Activated gamma-delta T cell (primary cell): ENCODE measurements at places on chromosomes 12 and 14.

- DNase-seq = no peak
These were observed 3.8 kb downstream of the CIDEB start for GRCh38 chr14:24304019-24304387.

- DNase-seq = no peak
These were observed 213.7 kb upstream of the DCN start for GRCh38 chr12:91396293-91396692.

DNA sequence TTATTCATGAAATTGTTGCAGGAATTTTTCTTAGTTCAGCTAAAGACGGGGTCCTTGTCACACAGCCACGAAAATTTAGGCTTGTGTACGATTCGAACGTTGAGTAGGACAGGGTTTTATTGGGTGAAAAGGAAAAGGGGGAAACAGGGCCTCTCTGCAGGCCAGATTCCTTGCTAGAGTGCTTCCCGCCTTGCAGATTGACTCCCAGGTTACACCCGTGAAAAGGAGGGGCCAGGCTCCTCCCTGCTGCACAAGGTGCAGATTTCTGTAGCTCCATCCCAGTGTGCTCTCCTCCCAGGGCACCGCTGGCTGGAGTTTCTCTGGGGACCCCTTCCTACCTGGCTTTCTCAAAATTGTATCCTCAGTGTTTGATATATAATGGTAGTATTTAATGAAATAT, 221.5 kb downstream of the ERC1 start:
- no peak for DNase-seq

- DNase-seq = no peak
These were observed 12.5 kb upstream of the INF2 start for GRCh38 chr14:104676694-104677511.

- no peak for DNase-seq
These were observed 14.4 kb downstream of the ACADS start for GRCh38 chr12:120739821-120740613.

DNA sequence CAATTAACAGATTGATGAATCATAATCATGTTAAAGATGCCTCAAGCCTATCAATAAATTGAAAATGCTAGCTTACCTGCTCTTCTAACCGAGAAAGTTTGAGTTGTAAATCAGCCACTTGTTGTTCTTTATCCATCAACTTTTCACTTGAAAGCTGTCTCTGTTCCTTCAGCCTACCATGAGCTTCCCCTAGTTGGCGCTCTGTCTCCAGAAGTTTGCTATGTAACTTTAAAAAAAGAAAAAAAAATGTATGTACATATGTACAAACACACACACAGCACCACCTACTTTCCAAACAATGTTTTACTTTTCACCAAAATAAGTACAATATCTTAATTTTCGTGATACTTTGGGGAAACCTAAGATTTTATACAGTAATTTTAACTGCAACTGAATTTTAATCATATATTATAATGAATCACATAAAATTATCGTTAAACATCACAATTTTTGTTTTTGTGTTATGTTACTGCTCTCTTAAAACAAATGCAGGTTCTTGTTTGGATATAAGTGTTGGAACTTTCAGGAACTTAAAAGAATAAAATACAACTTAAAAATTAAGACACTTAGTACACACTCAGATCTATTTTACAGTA, 101.2 kb downstream of the EEA1 start:
- DNase-seq = no peak

GRCh38 chr12:45703942-45704341, 25.6 kb upstream of the ARID2 start:
- no peak for DNase-seq

GRCh38 chr12:68915055-68915454, 17.9 kb downstream of the CPM start:
- DNase-seq = no peak

- no peak for DNase-seq
These were observed 248.8 kb downstream of the KCNH5 start for GRCh38 chr14:62796431-62796830.

DNA sequence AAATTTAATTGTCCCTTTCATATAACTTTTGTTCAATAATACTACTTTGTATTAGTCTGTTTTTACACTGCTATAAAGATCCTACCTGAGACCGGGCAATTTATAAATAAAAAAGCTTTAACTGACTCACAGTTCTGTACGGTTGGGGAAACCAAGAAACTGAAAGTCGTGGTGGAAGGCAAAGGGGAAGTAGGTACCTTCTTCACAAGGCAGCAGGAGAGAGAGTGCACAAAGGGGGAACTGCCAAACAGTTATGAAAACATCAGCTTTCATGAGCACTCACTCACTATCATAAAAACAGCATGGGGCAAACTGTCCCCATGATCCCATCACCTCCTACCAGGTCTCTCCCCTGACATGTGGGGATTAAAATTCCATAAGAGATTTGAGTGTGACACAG, 1069.0 kb downstream of the FSCB start:
- no peak for DNase-seq

- no peak for DNase-seq
These were observed 63.7 kb downstream of the RFX4 start for GRCh38 chr12:106646472-106646871.

- DNase-seq = no peak
These were observed 4.1 kb upstream of the AKAP5 start for GRCh38 chr14:64461221-64461620.

DNA sequence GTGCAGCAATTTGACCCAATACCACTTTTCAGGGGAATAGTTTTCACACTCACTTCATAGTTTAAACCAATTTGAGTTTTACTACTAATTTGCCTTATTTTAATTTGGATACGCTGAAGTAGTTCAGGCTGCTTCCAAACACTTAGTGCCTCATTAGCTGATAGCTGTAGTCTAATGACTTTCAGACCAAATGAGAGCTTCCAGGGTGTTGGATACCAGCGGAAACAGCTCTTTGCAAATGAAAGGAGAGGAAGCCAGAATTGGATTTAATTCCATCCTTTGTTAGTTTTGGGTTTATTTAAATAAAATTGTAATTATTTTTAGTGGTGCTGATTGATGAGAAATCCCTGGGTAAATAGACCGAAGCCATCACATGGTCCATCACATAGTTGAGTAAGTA, 158.3 kb upstream of the SEL1L start:
- no peak for DNase-seq

GRCh38 chr14:54650959-54651351, 84.0 kb downstream of the SAMD4A start:
- no peak for DNase-seq

- DNase-seq = no peak
These were observed 452.3 kb downstream of the ADAMTS20 start for GRCh38 chr12:43099691-43100163.

DNA sequence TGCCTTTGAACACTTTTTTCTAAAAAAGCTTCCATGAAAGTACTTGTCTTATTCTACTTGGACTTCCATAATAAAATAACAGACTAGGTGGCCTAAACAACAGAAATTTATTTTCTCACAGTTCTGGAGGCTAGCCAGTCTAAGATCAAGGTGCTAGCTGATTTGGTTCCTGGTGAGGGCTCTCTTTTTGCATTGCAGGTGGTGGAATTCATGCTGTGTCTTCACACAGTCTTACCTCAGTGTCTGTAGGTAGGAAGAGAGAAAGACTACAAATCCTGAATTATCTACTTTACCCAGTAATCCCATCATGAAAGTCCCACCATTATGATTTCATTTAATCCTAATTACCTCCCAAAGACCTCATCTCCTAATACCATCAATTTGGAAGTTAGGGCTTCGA, 356.0 kb downstream of the NAV3 start:
- DNase-seq = no peak

- no peak for DNase-seq
These were observed 17.0 kb upstream of the SRSF5 start for GRCh38 chr14:69749956-69750355.

DNA sequence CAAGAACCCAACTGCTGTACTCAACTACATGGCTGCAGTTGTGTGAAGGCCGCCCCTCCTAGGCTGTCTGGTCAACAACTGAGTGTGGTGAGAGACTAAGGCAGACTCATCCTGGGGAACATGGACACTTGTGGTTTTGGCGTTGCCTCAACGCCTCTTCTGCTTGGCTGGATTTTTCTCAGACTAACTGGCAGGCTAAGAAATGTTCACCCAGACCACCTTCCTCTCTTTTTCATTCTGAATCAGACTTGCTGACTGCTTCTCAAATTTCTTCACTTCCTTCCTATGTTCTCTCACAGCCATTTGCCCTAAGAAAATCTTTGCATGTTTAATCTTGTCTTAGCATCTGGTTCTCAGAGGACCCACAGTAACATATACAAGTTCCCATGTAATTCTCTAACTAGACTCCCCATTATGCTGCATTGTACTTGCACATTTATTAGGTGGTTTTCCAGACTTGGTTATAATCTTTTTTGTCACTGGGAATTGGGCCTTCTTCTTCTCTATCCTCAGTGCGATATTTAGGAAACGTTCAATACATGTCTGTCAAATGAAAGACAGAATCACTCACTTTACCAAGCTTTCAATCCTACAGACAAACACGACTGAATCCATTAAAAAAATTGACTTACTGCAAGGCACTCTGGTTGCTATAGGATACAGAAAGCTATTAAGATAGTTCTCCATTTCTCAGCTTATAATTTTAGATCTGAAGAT, 327.6 kb downstream of the CCER1 start:
- DNase-seq = no peak

- DNase-seq = no peak
These were observed 75.5 kb downstream of the FAR2 start for GRCh38 chr12:29224572-29224971.

GRCh38 chr12:84218406-84218805, 694.2 kb downstream of the SLC6A15 start:
- no peak for DNase-seq

GRCh38 chr14:65849558-65849957, 437.0 kb downstream of the FUT8 start:
- DNase-seq = no peak

DNA sequence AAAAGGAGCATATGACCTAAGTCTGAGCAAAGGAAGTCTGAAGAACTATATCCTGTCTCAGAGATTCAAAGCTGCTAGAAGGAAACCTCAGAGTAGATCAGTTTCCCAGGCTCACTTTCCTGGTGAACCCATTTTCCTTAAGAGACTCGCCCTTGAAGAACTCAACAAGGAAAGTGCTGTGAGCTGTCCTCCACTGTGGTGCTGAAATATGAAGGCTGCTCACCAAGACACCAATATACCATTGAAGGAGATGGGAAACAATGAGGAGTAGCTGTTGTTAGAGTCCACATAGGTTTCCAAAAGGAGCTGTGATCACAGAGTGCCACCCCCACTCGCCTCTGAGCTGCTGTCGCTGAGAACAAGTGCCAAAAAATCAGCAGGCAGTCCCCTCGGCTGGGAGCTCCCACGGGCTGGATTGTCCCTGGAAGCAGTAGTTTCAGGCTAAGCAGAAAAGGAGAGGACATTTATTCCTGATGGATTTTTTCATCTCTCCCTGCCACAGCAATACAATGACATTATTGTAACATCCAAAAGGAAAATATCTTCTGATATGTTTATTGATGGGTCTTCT, 282.1 kb downstream of the RPS29 start:
- DNase-seq = no peak

DNA sequence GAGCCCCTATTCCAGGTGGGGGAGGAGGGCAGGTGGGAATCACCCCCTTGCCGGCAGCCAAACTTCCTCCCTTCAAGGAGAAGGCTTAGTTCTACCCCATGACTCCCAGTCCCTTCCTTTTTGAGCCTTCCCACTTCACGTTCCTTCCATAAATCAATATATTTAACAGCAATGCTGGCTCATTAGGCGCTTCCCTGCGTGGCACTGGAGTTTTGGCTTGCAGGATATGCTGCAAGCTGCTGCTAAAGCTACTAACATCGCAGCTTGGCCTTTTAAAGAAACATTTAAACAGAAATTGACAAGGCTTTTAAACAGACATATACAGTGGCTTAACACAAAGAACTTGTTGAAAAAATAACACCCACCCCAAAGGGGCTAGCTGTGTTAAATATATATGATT, 308.0 kb upstream of the FKBP4 start:
- no peak for DNase-seq

DNA sequence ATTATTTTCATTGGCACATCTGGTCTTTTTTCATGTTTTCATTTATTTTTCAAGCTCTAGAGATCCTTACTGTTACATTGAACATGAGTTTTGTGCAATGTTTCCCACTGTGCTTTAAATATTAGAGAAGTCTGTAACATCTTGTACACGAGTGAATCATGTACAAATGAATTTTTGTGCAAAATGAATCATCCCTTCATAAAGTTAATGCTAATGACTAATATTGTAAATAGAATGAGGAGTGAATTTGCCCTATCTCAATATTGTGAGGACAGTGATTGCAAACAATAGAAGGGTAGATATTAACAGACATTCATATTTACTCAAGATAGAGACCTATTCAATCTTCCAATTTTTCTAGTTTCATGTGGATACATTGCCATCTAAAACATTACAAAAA, 463.3 kb upstream of the FOXG1 start:
- no peak for DNase-seq

DNA sequence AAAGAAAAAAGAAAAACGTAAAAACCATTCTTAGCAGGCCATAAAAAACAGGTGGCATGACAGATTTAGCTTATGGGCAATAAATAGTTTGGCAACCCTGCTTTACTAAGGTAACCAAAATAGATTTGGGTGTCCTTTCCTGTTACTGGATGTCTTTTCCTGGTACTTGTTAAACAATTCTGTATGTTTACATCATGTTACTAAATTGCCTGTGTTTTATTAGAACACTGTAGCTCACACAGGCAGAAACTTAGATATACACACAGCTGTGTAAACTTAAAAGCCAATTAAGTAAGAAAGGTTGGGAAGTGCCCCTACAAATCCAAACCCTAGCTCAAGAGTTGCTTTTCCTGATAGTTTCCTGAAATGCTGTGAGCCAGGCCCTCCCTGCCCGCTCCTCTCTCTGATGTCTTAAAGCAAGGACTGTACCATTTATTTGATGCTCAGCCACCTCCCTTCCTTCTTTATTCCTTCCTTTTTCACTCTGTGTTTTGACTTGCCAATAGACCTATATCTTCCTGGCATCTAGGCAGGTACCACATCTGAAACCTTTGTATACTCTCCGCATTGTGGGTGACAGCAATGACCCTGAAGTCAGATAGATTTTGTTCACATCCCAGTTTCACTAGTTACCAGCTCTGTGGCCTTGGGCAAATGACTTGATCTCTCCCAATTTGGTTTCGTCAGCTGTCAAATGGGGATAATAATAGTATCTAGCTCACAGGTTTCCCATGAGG, 3.7 kb upstream of the CAMKK2 start:
- DNase-seq = no peak

DNA sequence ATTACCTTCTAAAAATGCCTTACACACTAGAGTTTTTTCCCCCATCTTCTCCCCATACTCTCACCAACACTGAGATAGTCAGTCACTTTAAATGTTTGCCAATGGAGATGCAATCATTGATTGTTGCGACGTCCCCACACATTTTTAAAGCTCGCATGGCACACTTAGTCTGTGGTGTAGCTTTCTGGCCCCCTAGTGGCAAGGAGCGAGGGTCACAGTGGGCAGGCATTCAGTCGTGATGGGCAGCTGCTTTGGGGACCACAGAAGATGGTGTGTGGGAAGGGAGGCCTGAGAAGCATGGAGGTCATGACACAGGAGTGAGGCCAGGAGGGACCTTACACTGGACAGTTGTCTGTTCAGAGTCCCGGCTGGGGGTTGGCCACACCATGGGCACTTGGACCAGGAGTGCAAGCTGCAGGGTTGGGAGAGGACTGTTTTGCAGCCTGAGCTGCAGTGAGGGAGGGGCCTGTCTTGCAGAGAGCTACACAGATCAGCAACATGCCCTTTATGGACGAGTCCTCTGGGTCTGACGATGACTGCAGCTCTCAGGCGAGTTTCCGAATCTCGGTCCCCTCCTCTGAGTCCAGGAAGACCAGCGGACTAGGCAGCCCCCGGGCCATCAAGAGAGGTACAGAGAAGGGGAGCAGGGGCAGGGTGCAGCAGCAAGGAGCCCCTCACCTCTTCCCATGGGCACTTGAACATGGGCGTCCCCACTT, 28.6 kb downstream of the PIGH start:
- no peak for DNase-seq
